ENCODE measurements at places on chromosomes 7 and 10. TPM values are rescaled to one million over a fixed set of nuclear protein-coding genes. Genes with fewer than 3 reads are reported as not detected.

The TMEM225B gene
- total RNA-seq: not detected

The MRC1 gene
- 6.3 TPM for total RNA-seq

The ASB4 gene
- total RNA-seq: 1.2 TPM

The SCIN gene
- total RNA-seq: not detected

The IGFBP1 gene
- total RNA-seq: not detected

The SUN3 gene
- not detected for total RNA-seq

The LMOD2 gene
- total RNA-seq: 1,161 TPM

The MBL2 gene
- not detected for total RNA-seq

The TMEM248 gene
- 50.2 TPM for total RNA-seq

The PDZD7 gene
- 0.40 TPM for total RNA-seq

The VSTM2A gene
- total RNA-seq: not detected

The PRSS37 gene
- total RNA-seq: not detected

The ZNF438 gene
- 12.5 TPM for total RNA-seq

Data from cardiac septum (tissue), 1 donor.